ENCODE measurements at places on chromosomes 13 and 19.

- DNase-seq: no peak
Observed at GRCh38 chr19:9836021-9836420, 903 bp downstream of the PIN1 start.

DNA sequence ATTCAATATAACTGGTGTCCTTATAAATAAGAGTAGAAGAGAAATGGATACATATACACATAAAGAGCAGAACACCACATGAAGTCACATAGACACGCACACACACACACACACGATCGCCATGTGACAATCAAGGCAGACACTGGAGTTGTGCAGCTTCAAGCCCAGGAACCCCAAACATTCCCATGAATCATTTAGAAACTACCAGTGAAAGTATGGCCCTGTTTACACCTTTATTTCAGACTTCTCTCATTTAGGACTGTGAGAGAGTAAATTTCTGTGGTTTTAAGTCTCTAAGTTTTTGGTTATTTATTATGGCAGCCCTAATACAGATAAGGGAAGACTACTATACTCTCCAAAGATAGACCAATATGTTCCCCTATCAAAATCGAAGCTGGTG lies 20.4 kb upstream of the TNFSF13B start:
- no peak for DNase-seq

GRCh38 chr19:10133596-10133995 lies 13.9 kb upstream of the EIF3G start:
- no peak for DNase-seq

DNA sequence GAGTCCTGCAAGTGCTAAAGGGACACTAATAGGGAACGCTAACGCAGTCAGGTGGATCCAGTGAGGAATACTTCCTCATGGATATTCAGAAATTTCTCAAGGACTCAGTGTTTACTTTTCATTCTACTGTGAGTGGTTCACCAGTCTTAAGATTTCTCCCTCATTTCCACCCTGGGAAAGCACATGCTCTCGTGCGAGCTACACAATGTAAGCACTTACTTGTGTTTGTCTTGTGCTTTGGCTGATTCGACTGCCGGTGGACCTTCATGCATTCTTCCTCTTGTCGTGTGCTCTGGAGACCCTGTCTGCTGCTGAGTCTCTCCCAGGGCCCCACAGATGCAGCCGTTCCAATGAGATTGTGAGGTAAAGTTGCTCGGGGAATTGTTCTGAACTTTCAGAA lies 180.1 kb downstream of the NUFIP1 start:
- no peak for DNase-seq

DNA sequence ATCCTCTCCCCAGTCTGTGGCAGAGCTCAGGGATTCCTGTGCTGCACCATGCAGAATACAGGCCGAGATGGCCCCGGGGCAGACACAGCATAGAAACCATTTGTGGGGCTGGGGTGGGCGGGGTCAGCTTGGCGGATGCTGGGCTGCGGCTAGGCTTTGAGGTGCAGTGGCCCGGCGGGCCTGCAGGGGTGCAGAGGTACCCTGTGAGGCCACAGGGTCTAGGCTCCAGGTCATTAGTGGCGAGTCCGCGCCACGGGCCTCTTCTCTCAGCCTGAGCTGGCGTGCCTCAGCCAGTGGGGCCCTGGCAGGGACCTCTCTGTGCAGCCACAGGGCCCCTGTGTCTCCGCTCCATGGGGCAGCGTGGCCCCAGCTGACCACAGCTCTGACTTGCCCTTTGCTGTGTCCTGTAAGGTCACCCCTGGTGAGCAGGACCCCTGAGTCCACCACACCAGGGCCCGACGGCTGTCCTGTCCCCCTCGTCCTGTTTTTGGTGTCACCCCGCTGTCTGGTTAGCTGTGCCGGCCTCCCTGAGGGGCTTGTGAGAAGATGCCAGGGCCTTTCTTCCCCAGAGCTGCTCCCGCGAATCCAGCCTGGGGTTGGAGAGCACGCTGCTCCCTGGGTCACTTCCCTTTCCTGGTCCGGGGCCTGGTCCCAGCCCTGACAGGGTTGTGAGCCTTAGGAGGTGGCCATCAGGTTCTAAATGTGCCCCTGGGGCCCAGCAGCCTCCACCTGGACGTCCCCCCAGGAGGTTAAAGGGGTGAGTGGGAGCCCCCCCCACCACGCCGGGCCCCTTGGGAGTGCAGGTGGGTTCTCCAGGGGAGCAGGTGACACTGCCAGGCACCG lies 12.1 kb downstream of the KDM4B start:
- no peak for DNase-seq

GRCh38 chr13:20359335-20359734 lies 127.2 kb upstream of the GJB6 start:
- DNase-seq: no peak
